Effector memory CD4-positive, alpha-beta T cell (primary cell): ENCODE measurements at places on chromosomes 2 and 18.
A peak's percentile ranks its signal among the peaks of the same experiment; 100 is the strongest.

DNA sequence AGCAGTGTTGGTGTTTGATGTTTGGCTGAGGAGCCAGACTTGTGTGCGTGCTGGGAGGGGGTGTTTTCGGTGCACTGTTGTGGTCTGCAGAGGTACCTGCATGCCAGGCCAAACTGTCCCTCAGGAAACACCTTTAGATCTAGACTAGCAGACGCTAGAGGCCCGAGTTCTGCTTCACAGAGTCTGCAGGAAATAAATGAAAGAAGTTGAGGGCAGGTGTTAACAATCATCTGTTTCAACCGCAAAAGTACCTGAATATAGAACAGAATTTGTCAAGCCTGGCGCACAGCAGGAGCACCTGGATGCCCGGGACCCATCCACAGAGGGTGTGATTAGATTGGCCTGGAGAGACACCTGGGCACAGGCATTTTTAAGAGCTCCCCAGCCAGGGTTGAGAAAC is 40.5 kb upstream of the REL start:
- H3K27me3 ChIP-seq: no peaks in the 10 kb centered on the region
- no peak overlapping the region for H3K27ac ChIP-seq

GRCh38 chr18:13232086-13232917 is 13.7 kb downstream of the LDLRAD4 start:
- no peak overlapping the region for H3K27ac ChIP-seq
- no peak for DNase-seq
- no peaks in the 10 kb centered on the region for H3K4me1 ChIP-seq
- H3K36me3 ChIP-seq: no peaks in the 10 kb centered on the region
- no peak overlapping the region for H3K4me3 ChIP-seq

DNA sequence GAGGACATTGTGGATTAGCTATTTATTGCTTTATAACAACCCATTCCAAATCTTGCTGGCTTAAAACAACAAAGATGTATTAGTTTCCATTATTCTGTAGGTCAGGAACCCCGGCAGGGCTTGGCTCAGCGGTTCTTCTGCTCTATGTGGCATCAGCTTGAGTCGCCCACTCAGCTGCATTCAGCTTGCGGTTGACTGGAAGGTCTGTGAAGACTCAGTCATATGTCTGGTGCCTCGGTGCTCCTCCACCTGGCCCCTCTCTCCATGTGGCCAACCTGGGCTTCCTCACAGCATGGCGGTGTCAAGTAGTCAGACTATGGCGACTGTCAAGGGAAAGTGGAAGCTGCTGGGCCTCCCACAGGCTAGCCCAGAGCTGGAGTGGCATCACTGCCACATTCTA is 48.6 kb downstream of the EMILIN2 start:
- H3K27ac ChIP-seq: no peak overlapping the region
- no peak for DNase-seq
- H3K4me1 ChIP-seq: peaks cover 23% of the 10 kb centered on the region
- H3K4me3 ChIP-seq: no peak overlapping the region
- H3K27me3 ChIP-seq: no peaks in the 10 kb centered on the region

DNA sequence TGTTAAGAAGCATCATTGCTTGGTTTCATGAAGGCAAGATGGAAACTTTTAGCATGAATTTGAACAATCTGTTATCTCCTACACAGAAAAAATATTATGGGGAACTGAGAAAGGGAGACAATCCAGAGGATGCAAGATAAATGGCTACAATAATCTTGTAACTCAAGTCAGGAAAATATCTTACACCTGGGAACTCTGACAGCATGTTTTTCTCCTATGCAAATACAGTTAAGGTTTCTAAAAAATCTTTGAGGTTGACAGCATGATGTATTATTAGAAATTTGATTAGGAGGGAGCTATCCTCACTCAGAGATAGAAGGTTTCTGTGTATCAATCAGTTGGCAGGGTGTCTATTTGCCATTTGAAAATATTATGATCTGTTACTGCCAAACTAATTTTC is 75.6 kb downstream of the GPD2 start:
- H3K27me3 ChIP-seq: no peaks in the 10 kb centered on the region
- DNase-seq: no peak
- no peak overlapping the region for H3K27ac ChIP-seq

DNA sequence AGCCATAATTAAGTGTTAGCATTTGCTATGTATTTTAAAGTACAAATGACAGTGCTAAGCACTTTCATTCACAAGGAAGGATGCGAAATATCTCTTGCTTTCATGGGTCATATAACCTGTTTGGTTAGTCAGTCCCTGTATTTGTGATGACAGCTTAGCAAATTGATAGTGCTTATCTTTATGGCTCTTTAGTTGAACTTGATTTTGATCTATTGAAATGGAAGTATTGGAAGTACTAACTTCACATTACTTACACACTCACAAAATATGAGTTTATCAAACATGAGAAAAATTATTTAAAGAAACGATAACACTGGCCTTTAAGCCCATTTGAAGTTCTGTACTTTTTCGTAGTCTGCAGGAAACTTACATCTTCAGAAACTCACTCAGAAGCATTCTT is 97.4 kb upstream of the NEUROD1 start:
- no peaks in the 10 kb centered on the region for H3K36me3 ChIP-seq
- DNase-seq: no peak
- H3K4me1 ChIP-seq: no peaks in the 10 kb centered on the region
- H3K4me3 ChIP-seq: no peak overlapping the region

GRCh38 chr2:22748909-22749308 is 636.1 kb upstream of the KLHL29 start:
- no peaks in the 10 kb centered on the region for H3K36me3 ChIP-seq
- H3K4me1 ChIP-seq: no peaks in the 10 kb centered on the region
- DNase-seq: no peak
- no peak overlapping the region for H3K27ac ChIP-seq

GRCh38 chr2:172215936-172216335 is 113.2 kb upstream of the DLX2 start:
- H3K36me3 ChIP-seq: no peaks in the 10 kb centered on the region
- no peaks in the 10 kb centered on the region for H3K27me3 ChIP-seq
- no peak overlapping the region for H3K27ac ChIP-seq
- no peaks in the 10 kb centered on the region for H3K4me1 ChIP-seq

- H3K27me3 ChIP-seq: no peaks in the 10 kb centered on the region
- DNase-seq: no peak
- H3K36me3 ChIP-seq: peaks cover 34% of the 10 kb centered on the region
- H3K27ac ChIP-seq: no peak overlapping the region
- H3K4me1 ChIP-seq: no peaks in the 10 kb centered on the region
Measured at GRCh38 chr2:73759285-73759764, 20.6 kb downstream of the DUSP11 start.

DNA sequence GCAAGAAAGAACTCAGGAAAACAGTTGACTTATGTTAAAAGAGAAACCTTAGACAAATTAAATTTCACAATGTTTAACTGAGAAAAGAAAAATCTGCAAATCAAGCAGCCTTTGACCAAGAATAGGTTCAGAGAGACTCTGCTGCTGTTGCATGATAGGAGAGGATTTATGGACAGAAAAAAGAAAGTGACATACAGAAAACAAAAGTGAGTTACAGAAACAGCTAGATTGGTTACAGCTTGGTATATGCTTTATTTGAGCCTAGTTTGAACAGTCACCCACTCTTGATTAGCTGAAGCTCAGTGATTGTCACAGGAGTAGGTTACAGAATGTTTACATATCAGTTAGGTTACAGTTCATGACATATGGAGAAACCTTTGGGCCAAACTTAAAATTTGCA is 258.2 kb upstream of the SPOPL start:
- DNase-seq: no peak
- H3K36me3 ChIP-seq: no peaks in the 10 kb centered on the region
- no peak overlapping the region for H3K4me3 ChIP-seq
- no peak overlapping the region for H3K27ac ChIP-seq
- no peaks in the 10 kb centered on the region for H3K27me3 ChIP-seq

GRCh38 chr2:39772086-39772811 is 6.8 kb downstream of the THUMPD2 start:
- DNase-seq: no peak
- no peaks in the 10 kb centered on the region for H3K27me3 ChIP-seq
- no peak overlapping the region for H3K27ac ChIP-seq

GRCh38 chr2:141182246-141182645 is 948.6 kb downstream of the LRP1B start:
- no peaks in the 10 kb centered on the region for H3K27me3 ChIP-seq
- H3K4me3 ChIP-seq: no peak overlapping the region
- no peak overlapping the region for H3K27ac ChIP-seq
- no peak for DNase-seq
- H3K4me1 ChIP-seq: no peaks in the 10 kb centered on the region

DNA sequence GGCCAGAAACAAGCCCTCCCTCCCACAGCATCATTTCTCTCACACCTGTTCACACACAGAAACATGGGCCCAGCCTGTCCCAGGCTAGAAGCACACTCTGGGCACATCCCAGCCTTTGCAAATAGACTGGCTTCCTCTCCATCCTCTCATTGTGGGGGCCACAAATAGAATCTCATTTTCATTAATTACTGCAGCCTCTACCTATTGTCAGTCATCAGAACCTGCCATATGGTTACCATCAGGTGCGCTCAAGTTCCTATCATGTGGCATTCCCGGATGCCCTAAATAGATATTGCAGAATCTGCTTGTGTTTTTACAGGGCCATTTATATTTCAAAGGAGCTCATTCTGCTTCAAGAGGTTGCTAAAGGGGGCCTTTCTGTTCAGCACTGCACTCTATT is 460.7 kb downstream of the BCL11A start:
- H3K27me3 ChIP-seq: no peaks in the 10 kb centered on the region
- no peak overlapping the region for H3K27ac ChIP-seq

DNA sequence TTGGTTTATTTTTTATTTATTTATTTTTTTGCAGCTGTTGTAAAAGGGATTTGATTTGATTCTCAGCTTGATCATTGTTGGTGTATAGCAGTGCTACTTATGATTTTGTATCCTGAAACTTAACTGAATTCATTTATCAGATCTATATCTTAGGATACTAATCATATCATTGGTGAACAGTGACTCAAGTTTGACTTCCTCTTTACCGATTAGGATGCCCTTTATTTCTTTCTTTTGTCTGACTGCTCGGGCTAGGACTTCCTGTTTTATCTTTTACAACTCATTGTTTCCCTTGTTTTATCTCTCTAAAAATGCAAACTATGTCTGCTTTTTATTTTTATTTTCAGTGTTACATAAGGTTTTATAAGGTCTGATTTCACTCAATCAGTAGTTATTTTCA is 23.6 kb downstream of the SP100 start:
- peak overlapping the region; percentile 47 for H3K27ac ChIP-seq
- DNase-seq: no peak
- H3K27me3 ChIP-seq: no peaks in the 10 kb centered on the region
- peaks cover 36% of the 10 kb centered on the region for H3K36me3 ChIP-seq
- peaks cover 23% of the 10 kb centered on the region for H3K4me1 ChIP-seq

DNA sequence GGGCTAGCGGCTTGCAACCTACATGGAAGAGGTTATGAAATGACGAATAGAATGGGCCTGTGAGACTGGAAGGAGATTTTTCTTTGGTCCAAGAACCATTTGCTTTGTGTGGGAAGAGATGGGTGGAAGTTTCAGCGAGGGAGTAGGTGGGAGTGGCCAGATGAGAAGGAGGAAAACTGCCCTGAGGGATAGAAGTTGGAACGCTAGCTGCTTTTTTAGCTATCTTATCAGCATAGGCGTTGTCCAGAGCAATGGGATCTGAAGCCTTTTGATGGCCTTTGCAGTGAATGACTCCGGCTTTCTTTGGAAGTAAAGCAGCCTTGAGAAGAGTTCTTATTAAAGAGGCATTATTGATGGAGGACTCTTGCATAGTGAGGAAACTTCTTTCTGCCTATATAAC is 52.4 kb downstream of the SPTBN1 start:
- no peaks in the 10 kb centered on the region for H3K4me1 ChIP-seq
- DNase-seq: no peak
- no peak overlapping the region for H3K27ac ChIP-seq
- no peaks in the 10 kb centered on the region for H3K27me3 ChIP-seq
- H3K36me3 ChIP-seq: no peaks in the 10 kb centered on the region

GRCh38 chr2:231431606-231432005 is 32.7 kb downstream of the NCL start:
- no peaks in the 10 kb centered on the region for H3K27me3 ChIP-seq
- H3K4me1 ChIP-seq: no peaks in the 10 kb centered on the region
- H3K27ac ChIP-seq: no peak overlapping the region
- no peak for DNase-seq
- no peaks in the 10 kb centered on the region for H3K36me3 ChIP-seq
- H3K4me3 ChIP-seq: no peak overlapping the region

DNA sequence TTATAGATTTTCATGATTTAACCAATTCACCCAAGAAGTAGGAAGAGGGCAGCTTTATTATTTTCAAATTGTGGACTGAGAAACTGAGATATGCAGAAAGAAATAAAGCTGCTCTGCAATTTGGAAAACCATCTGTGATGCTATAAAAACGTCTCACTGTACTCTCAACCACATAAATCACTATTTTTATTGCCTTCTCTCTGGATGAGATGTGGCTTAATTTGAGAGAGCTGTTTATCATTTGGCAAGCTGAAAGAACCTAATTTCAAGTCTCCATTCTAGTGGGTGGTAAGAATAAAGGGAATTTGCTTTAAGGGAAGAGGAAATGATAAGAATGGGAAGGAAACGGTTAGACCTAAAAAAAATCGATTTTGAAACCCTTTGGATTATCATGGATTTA is 49.9 kb upstream of the CYP1B1 start:
- H3K4me3 ChIP-seq: no peak overlapping the region
- H3K36me3 ChIP-seq: no peaks in the 10 kb centered on the region
- no peak overlapping the region for H3K27ac ChIP-seq
- DNase-seq: no peak
- no peaks in the 10 kb centered on the region for H3K4me1 ChIP-seq
- no peaks in the 10 kb centered on the region for H3K27me3 ChIP-seq

DNA sequence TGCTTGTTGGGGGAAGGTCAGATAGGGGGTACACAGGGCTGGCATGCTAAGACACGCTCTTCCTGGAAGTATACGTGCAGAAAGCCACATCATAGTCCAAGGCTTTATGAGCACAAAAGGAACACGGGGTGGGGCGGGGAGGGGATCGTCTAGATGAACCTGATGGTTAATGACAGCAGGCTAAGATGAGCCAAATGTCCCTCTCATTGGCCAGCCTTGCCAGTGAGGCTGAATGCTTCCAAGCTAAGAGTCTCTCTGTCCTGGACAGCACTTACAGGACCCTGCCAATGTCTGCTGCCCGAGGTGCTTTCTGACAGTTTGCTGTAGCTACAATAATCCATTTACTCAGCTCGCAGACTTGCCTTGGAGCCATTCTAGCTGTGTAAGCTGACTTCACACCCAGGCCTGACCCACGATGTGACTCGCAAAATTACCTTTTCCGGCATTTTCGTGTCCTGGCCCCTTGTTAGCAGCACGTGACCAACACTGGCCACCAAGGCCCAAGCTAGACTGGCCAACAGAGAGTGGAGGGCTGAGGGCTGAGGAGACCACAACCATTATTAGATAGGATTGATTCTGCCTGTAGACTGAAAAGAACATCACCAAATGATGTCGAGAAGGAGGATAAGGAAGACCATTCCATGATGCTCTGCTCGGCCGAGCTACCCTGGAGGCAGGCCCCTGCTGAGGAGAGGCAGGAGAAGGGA is 84.2 kb downstream of the MALT1 start:
- no peak for DNase-seq
- peaks cover 15% of the 10 kb centered on the region for H3K4me1 ChIP-seq
- no peak overlapping the region for H3K4me3 ChIP-seq
- peaks cover 4% of the 10 kb centered on the region for H3K36me3 ChIP-seq
- no peak overlapping the region for H3K27ac ChIP-seq
